ENCODE measurements at places on chromosomes 7 and 10.

GRCh38 chr7:140304191-140304799 is 94.0 kb downstream of the SLC37A3 start:
- DNase-seq, result no peak

GRCh38 chr7:112160130-112160770 is 45.9 kb downstream of the DOCK4 start:
- DNase-seq, result no peak

- no peak for DNase-seq
Observed at GRCh38 chr7:44918029-44918428, 32.7 kb upstream of the PURB start.

DNA sequence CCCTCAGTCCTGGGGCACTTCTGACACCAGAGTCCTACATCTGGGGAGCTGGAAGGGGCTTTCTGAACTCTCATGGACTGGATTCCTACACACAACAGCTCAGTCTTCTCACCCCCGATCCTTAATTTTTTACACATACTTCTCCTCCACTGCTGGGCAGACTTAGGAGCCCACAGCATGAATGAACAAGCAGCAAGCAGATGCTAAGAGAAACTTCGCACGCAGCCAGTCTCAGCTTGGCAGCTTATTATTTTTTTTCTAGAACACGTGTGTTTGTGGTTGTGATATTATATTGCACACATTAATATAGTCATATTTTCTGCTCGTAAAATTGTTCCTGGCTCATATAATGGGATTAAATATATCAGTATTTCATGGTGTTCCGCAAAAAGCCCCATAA is 50.9 kb upstream of the LOXL4 start:
- DNase-seq, result no peak

GRCh38 chr7:155284496-155285274 is 13.0 kb upstream of the INSIG1 start:
- no peak for DNase-seq

GRCh38 chr10:23472181-23472580 is 33.3 kb downstream of the OTUD1 start:
- no peak for DNase-seq

GRCh38 chr10:43820663-43821062 is 172.0 kb upstream of the ZNF32 start:
- no peak for DNase-seq

GRCh38 chr10:119919271-119919670 is 26.7 kb downstream of the SEC23IP start:
- no peak for DNase-seq

Measured in lower leg skin (tissue), 4 donors.